ENCODE measurements at places on chromosomes 4 and X.

DNA sequence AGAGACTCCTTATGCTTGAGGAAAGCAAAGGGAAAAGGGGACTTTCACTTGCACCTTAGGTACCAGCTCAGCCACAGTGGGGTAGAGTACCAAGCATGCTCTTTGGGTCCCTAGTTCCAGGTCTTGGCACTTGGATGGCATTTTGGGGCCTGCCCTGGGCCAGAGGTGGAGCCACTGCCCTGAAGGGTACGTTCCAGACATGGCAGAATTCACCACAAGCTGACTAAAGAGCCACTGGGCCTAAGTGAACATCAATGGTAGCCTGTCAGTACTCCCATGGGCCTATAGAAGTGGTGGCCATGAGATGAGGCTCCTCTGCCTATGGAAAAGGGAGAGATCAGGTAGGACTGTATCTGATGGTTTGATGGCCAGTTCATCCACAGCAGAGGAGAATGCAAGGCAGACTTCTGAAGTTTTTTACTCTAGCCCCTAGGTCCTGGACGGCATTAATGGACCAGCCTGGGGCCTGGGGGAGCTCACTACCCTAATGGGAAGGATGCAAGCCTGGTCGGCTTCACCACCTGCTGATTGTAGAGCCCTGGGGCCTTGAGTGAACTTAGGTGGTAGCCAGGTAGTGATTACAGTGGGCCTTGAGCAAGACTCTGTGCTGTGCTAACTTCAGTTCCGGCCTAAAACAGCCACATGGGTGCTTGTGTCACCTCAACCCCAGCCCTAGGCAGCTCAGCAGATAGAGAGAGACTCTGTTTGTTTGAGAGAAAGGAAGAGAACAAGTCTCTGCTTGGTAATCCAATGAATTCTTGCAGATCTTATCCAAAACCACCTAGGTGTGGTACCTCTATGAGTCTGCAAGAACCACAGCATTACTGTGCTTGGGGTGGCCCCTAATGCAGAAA is 19.8 kb upstream of the HSFX4 start:
- DNase-seq: no peak

DNA sequence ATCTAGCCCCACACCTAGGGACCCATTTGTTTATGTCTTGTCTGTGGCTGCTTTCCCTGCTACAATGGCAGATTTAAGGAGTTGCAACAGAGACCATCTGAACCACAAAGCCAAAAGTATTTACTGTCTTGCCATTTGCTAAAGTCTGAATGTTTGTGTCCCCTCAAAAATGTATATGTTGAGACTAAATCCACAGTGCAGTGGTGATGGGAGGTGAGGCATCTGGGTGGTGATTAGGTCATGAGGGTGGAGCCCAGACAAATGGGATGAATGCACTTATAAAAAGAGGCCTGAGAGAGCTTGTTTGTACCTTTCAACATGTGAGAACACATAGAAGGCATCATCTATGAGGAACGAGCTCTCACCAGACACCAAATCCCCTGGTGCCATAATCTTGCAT is 137.3 kb downstream of the TMEM144 start:
- DNase-seq: no peak

GRCh38 chrX:41723826-41724225 is at the start of gene GPR82:
Gene GPR82, plus strand, starts transcription at chrX:41724181. Its CDS starts 2,846 bp downstream, at chrX:41727027.
- no peak for DNase-seq

- DNase-seq: no peak
These were observed 2596.4 kb downstream of the PCDH7 start for GRCh38 chr4:33316578-33316977.

- DNase-seq: no peak
These were observed 67.5 kb upstream of the CXCL13 start for GRCh38 chr4:77538144-77538543.

DNA sequence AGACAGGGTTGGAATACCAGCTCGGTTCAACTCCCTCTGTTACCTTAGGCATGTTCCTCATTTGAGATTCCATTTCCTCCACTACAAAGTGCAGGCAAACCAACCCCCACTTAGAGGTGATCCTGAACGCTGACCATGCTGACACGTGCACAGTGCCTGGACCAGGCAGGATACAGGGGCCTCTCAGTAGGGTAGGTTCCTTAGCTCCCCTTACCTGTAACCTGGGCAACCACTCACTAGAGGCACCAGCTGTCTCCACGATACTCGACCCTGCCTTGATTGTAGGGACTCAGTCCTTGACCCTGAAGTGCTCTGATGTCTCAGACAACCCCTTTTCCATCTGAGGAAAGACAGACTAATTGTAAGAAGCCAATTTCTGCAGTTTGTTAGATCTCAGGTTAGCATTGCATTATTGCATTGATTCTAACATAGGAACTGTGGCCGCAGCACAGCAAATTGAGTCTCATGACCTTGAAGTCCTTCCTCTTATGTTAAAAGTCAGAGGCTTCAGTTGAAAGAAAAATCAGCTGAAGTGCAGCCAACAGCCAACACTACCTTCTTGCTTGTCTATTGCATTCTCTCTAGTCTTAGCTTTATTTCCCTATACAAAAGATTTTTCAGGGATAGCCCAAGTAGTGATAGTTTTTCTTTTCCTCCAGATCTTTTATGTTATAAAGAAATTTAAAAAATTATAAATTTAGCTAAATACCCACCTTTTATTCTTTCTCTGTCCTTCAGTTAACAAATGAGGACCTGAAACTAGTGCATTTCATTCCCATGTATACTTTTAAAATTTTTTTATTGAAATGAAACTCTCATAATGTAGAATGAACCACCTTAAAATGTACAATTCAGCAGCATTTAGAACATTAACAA is 11.2 kb upstream of the C1QTNF7 start:
- DNase-seq: no peak

- DNase-seq: no peak
These were observed 26.5 kb upstream of the GRIA3 start for GRCh38 chrX:123157586-123157985.

DNA sequence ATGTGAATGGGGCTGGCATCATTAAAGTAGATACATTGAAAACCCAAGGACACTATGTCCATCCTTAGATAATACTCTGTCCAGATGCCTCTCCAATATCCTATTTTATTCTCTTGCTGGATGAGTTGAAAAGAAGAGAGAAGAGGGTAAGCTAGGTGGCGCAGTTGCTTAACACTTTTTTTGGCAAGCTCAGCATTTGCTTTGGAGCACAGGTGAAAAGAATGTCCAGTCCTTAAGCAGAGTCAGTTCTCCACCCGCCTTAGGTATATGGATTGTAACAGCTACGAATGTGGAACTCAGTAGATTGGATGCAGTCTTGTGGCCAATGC is 208.4 kb downstream of the NWD2 start:
- no peak for DNase-seq

DNA sequence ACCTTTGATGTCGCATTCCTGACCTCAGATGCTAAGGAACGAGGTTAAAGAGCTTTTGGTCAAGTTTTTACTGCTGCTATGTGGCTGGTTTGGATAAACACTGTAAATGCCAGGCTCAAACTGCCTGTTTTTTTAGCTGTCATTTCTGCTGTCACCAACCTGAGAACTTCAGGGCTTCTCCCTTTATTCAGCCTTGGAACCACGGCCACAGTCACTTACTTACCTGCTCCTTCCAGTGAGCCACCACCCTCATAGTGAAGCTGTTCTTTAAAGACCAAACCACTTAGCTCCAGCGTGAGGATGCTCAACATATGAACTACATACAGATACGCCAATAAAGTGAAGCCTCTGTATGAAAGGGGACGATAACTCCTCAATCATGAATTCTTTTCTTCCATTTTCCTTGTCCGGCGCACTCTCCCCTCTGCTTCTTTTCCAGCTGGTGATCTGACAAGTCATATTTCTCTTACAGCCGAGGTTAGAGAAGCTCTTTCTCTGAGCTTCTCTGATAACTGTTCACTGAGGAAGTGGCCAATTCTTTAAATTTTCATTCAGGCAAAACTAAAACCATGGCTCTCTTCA is 152.8 kb upstream of the ANK2 start:
- no peak for DNase-seq

- DNase-seq: no peak
These were observed 3.4 kb downstream of the GPKOW start for GRCh38 chrX:49120091-49120490.

GRCh38 chr4:74308215-74308614 is at the start of gene EPGN:
Gene EPGN, plus strand, starts transcription at chr4:74308470. Its CDS starts 64 bp downstream, at chr4:74308534.
- no peak for DNase-seq

DNA sequence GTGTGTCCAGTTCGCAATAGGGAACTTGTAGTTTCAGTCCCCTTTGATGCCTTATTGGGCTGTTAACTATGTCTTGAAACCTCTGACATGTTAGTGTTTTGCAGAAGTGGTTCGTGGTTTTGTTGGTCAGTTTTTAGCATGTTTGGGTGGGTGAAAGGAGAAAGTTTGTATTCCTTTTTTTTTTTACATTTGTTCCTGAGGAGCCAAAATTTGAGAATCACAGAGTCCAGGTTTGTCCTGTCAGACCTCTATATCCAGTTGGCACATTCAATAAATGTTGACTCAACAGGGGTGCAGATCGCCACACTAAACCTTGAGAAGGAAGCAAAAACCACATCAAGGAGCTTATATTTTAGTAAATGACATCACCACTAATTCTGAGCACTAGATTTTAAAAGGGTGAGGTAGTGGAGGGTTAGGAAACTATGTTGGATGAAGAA is 26.2 kb downstream of the DLG3 start:
- no peak for DNase-seq

DNA sequence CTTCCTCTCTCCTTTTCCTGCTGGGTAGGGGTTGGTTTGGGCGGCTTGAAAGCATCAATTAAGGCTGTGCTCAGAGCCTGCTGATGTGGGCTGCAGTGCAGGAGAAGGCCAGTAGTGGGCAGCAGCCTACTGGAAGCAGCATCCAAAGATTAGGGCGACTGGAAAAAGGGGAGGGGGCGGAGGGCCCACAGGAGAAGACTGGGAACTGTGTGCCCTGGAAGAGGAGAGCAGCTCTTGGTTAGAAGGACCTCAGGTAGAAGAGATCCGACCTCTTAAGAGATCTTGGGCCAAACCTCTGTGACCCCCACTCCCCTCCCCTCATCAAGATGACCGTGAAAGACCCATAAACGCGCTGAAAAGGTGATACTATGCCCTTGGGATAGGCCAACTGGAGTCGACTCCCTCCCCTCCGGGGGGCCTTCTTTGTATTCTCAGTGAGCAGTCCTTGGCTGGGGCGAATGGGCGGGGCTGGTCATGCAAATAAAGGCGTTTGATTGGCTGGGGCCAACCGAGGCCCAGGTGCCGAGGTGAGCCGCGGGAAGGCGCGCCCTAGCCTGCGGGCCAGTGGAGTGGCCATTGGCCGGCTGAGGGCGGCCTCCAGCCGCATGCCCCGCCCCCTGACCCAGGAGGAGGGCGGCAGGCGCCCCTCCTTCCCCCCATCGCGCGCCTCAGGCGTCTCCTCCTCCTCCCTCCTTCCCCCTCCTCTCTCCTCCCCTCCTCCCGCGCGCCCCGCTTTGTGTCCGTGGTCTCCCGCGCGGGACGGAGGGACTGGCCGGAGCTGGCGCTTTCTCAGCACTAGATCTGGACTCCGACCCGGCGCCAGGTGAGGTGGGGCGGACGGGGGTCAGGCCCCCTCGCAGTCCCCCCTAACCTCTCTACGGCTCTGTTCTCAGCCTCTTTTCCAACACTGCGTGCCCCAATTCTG is 10.1 kb downstream of the DLG3 start:
- DNase-seq: no peak

DNA sequence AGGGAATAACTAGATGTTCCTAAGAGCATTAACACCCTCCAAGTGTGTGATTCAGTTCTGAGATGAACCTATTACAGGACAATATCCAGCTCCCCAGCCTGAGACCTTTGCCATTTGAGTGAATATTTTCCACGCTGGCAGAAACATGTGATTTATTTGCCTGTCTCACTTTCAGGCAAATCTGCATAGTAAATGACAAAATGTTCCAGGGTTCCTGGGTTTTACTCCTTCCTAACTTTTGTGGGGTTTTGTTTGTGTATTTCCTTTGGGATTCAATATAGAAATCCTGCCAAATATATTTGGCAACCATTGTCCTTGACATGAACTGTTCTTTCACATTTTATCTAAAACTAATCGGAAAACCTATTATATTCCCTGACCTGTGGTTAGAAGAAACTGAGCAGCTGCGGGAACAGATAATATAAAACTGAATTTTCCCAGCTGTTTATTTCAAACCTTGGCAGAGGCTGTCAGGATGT is 12.5 kb downstream of the F8 start:
- DNase-seq: no peak

DNA sequence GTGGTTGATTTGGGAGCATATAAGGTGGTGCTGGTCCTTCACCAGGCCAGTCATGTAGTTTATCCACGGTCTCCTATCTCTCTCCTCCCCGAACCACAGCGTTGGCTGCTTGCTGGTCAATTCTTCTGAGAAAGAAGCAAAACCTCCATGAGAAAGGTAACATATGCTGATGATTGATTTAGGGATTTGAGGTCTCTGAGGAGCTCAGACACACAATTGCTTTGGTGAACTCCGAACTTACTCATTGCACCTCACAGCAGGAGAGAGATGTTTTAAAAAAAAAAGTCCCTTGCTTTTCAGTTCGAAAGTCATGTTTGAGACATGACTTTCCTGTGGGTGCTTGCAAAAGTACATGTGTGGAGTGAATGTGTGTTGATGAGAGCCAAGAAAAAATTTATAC is 100.2 kb downstream of the TSPAN7 start:
- DNase-seq: no peak

- no peak for DNase-seq
These were observed 16.6 kb downstream of the AP1S2 start for GRCh38 chrX:15838017-15838416.

DNA sequence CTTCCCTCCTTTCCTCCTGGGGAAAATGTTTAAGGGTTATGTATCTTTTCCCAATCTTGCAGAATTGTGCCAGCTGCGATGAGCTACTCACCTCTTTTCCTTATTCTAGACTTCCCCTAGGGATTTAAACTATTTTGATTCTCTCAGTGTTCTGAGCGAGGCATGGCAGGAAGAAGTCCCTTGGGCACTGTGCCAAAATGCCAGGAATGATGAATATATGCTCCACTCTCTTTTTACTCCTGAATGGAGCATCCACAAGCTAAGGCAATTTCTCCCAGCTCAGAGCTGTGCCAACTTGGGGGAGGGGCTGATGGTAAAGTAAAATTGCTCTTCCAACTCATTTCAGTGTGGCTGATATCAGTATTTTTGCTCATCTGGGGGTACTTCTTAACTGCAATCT is 4.0 kb upstream of the C4orf17 start:
- no peak for DNase-seq

DNA sequence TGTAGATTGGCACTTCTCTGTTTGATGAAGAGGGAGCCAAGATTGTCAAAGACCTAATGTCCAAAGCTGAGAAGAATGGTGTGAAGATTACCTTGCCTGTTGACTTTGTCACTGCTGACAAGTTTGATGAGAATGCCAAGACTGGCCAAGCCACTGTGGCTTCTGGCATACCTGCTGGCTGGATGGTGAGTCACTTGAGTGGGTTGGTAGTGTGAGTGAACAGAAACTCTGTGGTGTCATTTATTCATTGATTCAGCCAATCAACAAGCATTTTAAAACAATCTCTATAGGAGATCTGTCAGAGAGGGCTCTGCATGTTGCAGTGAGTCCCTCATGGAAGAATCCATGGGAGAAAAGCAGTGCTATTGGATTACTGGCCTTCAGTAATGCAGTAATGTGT is 16.3 kb downstream of the TAF9B start:
- DNase-seq: no peak

All from smooth muscle cell of the brain vasculature (primary cell).